Upper lobe of right lung (tissue), 1 donor: ENCODE measurements at places on chromosomes 5 and 9. TPM values are rescaled to one million over a fixed set of nuclear protein-coding genes. Genes with fewer than 3 reads are reported as not detected.

The RNF224 gene
- total RNA-seq: 0.35 TPM

The CAMSAP1 gene
- 26.5 TPM for total RNA-seq

The SMIM27 gene
- total RNA-seq: 8.8 TPM

The CATSPER3 gene
- total RNA-seq: 0.87 TPM

The FSTL4 gene
- total RNA-seq: 0.67 TPM

The TRPM3 gene
- total RNA-seq: 0.35 TPM

The GPRIN1 gene
- total RNA-seq: 1.4 TPM

The SPATA31C1 gene
- total RNA-seq: not detected

The PKD2L2 gene
- not detected for total RNA-seq

The PCDHGA2 gene
- 2.5 TPM for total RNA-seq

The ORM2 gene
- total RNA-seq: 3.9 TPM

The IL7R gene
- 226 TPM for total RNA-seq

The CCDC187 gene
- 0.09 TPM for total RNA-seq

The P4HA2 gene
- total RNA-seq: 79.0 TPM

The ECM2 gene
- total RNA-seq: 13.8 TPM

The UBAP2 gene
- 36.2 TPM for total RNA-seq

DNA sequence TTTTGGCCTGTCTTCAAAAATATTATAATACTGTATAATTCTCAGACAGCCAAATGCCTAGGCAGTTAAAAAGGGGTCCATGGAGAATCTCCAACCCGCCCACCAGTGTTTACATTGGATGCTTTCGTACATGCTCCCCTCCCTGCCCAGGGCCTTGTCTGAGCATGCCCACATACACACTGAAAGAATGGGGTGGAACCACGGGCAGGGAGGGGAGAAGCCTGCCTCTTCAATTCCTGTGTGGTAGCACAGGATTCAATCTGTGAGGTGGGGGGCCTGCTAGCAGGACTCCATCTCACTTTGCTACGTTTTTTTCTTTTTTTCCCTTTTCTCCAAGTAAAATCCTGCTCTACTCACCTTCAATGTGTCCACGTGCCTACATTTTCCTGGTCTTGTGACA, 314.7 kb upstream of the GRAMD2B start:
- DNase-seq: no peak

GRCh38 chr5:98796197-98796972, 22.9 kb downstream of the RGMB start:
- no peak for DNase-seq

GRCh38 chr5:20157089-20157488, 169.1 kb upstream of the CDH18 start:
- no peak for DNase-seq

DNA sequence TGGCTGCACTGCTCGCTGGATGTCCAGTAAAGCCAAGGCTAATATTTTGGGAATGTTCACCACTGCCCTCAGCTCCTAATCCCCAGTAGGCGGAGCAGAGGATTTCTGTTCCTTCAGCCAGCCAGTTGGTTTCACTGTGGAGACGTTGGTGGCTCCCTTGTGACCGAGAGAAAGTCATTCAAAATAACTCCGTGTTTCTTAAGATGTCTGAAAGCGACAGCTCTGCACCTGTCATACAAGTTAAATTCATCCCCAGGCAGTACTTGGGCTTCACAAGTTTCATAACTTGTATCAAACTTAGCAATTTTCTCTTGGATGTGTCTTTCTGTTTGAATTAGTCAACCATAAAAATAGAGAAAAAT, 382 bp upstream of the CDKN2B start:
- no peak for DNase-seq

DNA sequence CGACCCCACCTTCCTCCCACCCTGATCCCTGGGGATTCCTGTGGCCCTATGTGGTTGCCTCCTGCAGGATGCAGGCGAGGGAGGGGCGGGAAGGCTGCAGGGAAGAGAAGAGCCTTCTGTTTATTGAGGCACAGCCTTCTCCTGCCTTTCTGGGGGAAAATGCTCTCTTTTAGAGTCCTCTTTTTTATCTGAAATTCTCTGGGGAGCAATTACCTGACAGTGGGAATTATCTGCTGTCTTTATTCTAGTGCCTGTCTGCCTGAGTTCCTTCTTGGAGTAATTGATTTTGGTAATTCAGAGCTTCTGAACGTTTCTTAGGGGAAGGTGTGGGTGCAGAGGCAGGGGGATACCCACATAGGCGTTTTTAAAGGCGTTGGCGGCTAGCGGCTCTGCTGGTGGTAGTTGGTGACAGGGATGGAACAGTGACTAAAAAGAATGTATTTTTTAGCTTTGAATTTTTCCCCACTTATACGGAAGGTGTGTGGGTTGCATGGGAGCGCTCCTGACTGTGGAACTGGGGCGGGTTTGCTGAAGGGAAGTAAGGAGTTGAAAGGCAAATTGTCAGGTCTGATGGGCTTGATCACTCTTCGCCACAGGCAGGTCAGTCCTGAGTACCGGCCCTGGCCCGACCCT, 35.2 kb upstream of the DAB2IP start:
- DNase-seq: no peak

DNA sequence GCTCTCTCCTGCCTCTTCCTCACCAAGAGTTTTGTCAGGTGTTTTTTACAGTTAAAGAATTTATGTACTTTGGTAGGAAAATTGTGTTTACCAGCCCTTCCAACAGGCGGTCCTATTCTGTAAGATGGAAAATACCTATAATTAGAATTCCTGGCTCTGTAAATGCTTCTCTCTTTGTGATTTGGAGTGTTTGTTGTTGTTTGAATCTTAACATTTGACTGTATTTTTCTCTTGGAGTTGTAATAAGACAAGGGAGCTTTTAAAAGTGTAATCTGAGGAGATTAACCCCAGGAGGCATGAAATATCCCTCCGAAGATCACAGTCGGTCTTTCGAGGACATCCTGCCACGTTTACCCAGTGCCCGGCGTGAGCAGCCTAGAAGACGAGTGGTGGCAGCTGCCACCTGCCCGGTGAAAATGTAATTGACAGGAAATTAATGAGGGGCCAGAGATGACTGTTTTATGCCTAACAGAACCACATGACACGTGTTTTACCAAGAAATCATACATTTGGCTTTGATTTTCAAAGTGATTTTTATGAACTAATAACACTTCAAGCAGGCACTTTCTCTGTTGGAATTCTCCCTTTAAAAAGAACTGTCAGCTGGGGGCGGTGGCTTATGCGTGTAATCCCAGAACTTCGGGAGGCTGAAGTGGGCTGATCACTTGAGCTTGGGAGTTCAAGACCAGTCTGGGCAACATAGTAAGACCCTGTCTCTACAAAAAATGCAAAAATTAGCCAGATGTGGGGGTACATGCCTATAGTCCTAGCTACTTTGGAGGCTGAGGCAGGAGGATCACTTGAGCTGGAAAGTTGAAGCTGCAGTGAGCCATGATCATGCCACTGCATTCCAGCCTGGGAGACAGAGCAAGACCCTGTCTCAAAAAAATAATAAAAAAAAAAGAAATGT, 20.0 kb downstream of the ANKRD33B start:
- no peak for DNase-seq

- no peak for DNase-seq
These were observed 42.3 kb upstream of the SMAD5 start for GRCh38 chr5:136090319-136090718.

- no peak for DNase-seq
These were observed 42.8 kb upstream of the EQTN start for GRCh38 chr9:27339661-27340284.

GRCh38 chr5:126656401-126657007, 55.8 kb downstream of the PHAX start:
- no peak for DNase-seq

- DNase-seq: no peak
These were observed 59.2 kb downstream of the DAPK1 start for GRCh38 chr9:87556821-87557220.

DNA sequence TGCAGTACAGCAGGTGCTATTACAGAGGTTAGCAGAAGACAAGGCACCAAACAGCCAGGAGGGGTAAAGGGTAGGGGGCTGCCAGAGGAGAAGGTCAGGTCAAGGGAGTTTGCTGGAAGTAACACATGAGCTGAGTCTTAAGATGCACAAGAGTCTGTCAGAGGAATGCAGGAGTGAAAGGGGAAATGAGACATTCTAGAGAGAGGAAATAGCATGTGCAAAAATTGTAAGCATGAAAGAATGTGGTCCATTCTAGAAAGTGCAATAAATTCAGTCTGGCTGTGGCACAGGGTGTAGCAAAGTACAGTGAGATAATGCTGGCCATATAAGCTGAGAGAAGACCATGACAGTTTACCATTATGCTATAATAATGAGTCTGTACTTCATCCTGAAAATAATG, 6.6 kb downstream of the GOLGA1 start:
- no peak for DNase-seq

DNA sequence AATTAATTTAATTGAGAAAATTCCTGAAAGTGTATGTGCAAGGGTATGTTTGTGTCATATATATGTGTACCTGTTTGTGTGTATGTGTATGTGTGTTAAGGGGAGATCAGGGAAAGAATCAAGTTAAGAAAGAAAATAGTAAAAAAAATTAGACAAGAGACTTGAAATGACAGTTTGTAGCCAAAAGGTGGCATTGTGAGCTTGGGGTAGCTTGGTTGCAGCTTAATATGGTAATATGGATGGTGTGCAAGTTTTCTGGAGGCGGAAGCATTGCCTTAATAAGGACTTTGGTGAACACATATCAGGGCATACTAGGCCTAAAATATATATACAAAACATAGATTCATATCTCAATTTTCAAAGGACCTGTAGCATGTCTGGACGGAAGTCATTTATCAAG, 129.9 kb downstream of the INSYN2B start:
- no peak for DNase-seq

DNA sequence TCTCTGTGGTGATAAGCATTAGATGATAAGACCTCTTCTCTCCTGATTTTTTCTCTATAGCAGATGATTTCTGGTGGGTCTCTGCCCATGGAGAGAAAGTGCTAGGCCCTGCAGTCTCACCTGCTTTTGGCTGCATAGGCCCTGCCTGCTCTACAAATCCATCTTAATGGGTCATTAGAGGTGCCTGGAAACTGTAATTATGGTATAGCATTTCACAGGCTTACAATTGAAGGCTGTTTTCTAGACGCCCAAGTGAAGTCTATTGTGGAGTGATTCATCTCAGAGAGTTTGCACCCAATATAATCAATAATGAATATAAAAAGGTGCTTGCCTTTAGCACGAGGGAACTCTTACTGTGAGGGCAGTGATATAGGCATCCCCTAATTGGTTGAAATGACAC, 33.8 kb downstream of the NEUROG1 start:
- no peak for DNase-seq

DNA sequence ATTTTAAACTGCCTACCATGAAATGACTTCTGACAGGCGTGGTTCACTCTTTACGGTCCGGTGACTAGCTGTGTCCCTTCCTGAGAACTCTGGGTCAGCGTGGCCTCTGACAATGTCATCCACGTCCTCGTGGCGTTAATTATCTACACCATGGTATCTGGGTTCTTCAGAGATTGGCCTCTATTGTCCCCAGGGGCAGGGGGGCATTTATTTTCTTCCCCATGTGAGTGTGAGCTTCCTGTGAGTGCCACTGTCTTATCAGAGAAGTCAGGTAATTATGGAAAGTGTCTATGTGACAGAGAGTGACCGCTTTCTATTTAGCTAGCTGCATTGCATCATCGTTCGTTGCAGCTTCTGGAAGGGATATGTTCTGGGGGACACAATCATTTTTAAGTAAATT, 77.2 kb downstream of the FBXL7 start:
- no peak for DNase-seq

- no peak for DNase-seq
These were observed 112.1 kb downstream of the NUDT12 start for GRCh38 chr5:103450333-103451061.

DNA sequence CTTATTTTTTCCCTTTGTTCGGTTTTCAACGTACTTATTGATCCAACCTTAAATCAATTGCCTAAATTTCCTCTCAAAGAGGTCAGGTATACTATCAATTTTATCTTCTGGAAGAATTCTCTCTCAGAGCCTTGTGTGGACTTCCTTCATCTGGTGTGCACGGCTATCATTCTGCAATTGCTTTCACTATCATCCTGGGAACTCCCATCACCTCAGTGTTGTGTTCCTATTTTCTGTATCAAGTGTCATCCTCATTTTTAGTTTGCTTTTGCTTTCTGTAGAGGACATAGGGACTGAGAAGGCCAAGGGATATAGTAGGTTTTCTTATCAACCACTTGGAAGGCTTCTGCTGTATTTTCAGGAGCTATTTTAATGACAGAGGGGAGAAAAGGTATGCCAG, 11.3 kb downstream of the STOM start:
- DNase-seq: no peak

DNA sequence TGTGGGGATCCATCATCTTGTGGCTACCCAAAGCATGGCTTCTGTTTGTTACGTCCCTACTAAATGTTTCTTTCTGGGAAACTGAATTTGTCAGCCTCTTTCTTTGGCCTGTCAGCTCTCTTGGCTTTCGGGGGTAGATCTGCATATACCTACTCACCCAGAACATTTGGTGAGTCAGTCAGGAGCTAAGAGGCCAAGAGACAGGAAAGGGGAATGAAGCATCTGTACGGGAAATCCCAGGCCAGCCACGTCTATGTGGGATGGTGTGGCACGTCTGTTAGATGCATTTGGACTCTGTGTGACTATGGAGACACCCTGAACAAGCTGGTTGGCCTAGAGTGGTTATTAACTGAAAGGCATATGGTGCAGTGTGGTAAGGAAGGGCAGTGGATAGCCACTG, 58.1 kb downstream of the CDO1 start:
- no peak for DNase-seq

- DNase-seq: no peak
These were observed 5.2 kb downstream of the GM2A start for GRCh38 chr5:151258201-151258611.

DNA sequence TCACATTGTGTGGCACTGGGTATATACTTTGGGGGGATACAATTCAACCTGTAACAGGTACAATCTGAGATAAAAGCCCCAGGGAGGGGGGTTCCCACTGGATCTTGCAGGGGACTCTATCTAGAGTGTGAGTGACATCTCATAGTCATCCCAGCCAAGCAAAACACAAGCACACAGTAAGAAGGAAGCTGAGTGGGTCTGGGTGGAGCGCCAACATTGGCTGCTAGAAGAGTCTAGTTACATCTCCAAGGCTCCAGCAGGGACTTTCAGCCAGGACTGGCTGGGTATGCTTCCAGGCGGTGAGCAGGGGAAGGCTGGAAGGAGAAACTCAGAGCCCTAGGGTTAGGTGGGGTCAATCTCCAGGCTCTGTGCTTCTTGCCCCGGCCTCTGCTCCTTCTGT, 53.0 kb downstream of the IL31RA start:
- no peak for DNase-seq

DNA sequence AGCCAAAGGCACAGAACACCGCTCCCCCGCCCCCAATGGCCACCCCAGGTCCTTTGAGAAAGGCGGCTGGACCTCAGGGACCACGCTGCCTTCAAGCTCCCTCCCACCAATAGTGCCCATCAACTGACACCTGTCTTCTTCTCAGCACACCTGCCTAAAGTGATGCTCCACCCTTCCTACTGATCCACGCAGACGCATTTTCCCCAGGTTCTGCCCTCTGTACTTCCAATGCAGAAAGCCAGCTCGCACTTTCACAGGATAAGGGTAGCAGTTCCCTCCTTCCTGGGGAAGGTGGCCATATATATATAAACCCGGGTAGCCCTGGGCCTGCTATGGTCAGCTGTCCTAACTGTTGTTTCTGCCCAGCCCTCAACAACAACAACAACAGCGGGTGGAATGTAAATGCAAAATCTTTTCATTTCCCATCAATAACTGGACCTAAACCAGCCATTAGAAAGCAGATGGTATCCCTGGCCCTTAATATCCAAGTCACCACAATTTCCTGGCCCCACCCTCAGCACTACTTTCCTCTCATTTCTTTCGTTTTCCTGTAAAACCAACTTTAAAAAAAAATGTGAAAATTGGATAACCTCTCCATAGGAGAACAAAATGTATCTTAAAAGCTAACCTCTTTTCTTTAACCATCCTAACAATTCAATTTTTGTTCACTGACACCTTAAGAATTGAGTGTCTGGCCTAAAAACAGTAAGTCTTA, 1.7 kb downstream of the GOLM1 start:
- no peak for DNase-seq
